MV-4-11 (cell line): ENCODE measurements at places on chromosomes 1 and 21.

- DNase-seq, result no peak
These were observed 126.7 kb downstream of the FOXD2 start for GRCh38 chr1:47564570-47564969.

GRCh38 chr21:28487455-28488070, 505.1 kb downstream of the LTN1 start:
- no peak for DNase-seq

DNA sequence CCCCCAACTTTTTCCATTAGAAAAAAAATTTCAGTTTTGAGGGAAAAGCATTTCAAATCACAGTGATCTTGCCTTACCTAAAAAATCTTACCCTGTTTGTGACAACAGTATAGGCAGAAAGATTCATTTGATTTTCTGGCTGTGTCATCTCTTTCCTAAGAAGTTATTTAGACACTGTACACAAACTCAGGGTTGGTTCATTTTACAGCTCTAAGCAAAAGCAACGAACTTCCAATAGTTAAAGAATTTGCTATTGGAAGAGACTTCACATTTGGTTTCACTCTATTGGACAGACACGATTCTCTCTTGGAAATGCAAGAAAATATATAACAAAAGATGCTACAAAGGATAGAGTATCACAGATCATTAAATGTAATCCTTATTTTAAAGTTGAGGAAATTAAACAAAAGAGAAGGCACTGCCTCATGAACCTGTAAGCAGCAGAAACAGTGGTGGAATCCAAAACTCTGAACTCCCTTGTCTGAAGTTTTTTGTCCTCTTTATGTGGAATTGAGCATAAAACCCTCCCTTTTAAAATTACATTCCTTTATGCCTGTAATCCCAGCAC, 20.8 kb downstream of the EYA3 start:
- DNase-seq, result no peak

- no peak for DNase-seq
These were observed 8.2 kb downstream of the MATN1 start for GRCh38 chr1:30715216-30715615.

GRCh38 chr1:90358448-90358847, 358.7 kb downstream of the BARHL2 start:
- DNase-seq, result no peak

DNA sequence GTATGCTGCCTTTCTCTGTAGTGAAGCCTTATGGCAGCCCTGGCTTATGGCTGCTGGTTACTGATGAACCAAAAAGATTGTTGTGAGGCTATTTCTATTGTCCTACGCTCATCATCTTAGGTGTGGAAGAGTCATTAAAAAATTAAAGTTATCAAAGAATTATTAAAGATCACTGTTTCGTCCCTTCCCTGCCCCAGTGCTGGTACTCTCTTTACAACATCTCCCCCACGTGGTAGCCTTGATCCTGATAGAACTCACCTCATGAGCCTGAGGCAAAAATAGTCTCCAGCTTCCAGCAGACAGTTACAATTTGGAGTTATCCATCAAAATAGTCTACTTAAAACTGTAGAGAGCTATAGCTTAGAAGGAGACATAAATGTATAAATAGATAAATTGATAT, 201.5 kb downstream of the S1PR1 start:
- no peak for DNase-seq

DNA sequence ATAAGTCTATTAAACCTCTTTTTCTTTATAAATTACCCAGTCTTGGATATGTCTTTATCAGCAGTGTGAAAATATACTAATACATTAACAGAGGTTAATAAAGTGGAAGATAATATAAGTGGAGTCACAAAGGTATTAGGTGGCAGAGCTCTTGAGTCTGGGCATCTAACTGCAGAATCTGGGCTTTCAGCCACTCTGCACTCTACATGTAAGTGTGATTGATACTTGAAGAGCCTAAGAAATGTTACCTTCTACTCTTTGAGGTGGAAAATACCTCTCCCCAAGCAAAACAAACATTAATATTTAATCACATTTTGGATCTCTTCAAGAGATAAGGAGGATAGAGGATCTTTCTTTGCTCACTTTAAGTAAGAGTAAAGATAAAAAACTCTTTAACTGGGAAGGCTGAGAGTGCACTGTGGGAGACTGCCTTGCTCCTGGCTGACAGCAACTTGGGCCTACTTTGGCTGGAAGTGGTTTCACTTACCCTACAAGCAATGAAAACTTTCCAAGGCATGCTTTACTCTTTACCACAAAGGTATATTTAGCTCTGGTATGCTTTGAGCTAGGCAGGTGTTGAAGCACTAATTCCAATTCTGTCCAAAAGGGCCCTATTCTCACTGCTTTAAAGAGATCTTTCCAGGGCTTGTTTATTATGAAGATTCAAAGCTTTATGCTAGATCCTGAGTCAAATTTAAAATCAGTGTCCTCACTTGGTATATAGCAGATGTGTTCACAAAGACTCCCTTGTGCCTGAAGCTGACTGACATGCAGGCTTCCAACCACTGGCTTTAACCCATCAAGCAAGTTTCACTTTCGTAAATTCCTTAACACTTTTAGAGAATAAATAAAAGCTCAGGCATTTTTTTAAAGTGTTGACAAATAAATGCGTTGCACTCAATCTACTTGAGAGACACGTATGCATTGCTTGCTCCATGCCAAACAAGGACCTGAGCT, 245.3 kb upstream of the ZP4 start:
- DNase-seq, result no peak

DNA sequence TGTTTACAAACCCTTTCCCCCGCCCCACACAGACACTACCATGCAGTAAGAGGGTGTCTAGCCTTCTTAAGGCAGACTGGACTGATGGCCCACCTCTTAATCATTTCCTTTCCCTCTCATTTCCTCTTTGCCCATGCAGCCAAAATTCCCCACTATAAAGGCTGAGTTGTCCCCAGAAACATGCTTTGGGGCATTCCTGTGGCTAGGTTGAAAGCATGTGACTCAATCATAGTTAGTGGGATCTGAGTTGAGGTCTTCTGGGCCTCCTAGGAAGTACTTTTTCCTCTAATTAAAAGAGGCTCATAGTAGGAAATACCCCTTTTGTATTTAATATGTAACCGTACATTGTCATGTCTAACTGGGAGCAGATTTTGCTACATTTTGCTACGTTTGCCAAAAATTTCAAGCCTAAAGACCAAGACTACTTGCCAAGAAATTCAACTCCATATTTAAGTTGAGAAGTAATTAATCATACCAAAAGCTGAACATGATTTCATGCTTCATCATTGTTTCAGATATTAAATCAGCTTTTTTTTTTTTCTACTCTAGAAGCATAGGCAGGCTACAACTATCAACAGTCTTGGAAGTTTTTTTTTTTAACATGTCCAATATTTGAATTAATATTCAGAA, 174.7 kb downstream of the ADGRL4 start:
- DNase-seq, result no peak

DNA sequence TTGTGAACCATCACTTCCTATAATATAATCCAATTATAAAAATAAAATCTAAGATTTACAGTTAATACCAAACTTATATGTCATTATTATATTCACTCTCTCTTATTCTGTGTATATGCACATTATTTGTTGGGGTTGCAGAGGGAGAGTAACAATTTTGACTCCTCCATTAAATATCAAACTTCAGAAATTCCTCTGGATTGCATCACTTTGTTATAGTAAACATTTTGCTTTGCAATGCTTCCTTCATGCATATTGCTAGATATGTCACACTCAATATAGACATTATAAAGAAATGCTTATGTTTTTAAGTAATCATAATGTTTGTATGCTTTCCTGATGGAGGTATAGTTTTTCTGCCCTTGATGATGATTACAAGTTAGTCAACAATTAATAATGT, 999.0 kb upstream of the ADGRL2 start:
- DNase-seq, result no peak

DNA sequence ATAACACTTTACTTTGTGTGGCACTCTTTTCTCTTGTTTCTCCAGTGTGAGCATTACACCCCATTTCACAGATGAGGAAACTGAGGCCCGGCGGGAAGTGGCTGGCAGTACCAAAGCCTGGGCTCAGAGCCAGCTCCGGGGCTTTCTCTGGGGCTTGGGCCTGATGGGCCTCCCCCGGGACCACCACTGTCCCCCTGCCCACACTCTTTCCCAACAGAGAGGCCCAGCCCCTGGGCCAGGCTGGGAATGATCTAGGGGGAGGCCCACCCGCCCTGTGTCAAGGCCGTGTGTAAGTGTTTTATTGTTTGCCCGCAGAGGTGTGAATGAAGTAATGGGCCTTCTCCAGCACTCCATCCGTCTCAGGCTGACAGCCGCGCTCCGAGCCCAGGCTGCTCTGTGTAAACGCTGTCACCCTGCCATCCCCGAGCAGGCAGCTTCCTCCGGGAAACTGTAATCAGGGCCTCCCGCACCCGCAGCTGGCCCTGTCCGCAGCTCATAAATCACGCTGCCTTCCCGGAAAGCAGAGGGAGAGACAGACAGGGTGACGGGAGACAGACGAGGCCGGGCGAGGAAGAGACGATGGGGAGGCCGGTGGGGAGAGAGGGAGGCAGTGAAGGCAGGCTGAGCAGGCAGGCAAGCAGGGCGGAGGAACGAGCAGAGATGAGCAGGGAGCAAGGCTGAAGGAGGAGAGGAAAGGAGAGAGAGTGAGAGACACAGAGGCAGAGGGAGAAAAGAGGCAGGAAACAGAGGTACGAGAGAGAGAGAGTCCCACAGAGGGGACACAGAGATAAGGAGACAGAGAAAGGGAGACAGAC, 109.7 kb upstream of the ZBTB40 start:
- DNase-seq, result no peak

GRCh38 chr21:25838809-25839208, 104.0 kb downstream of the GABPA start:
- no peak for DNase-seq

DNA sequence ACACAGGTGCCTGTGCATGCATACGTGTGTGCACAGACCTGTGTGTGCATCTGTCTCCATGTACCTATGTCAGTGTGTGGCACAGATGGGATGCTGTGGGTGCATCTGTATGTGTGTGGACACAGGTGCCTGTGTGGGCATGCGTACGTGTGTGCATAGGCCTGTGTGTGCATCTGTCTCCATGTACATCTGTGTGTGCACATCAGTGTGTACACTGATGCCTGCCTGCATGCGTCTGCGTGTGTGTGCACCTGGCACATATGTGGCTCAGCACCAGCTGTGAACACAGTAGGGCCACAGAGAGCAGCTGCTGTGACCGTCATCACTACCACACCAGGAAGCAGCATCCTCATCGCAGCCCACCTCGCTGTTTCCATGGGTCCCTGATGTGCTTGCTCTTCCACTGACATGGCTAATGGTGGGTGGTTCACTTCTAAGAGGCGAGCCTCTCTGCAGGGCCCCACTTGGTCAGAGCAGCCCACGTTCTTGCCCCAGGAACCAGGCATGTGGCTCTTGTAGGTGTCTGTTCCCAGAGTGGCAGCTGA, 9.6 kb upstream of the SPATC1L start:
- no peak for DNase-seq

GRCh38 chr1:203306089-203306964, 1.0 kb downstream of the BTG2 start:
- DNase-seq, result peak; percentile 56

DNA sequence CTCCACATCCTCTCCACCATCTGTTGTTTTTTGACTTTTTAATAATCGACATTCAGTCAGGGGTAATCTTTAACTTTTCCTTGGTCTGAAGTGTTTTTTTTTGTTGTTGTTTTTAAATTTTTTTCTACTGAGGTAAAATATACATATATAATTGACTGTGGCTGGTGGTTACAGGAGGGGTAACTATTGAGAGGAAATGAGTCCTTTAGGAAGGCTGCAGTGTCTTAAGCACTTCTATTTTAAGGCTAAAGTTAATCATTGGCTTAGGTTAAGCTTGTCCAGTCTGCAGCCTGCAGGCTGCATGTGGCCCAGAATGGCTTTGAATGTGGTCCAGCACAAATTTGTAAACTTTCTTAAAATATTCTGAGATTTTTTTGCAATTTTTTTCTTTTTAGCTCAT, 172.5 kb downstream of the CTH start:
- peak; percentile 5 for DNase-seq

- peak; percentile 11 for DNase-seq
These were observed 199.1 kb downstream of the DYRK1A start for GRCh38 chr21:37565530-37566223.

DNA sequence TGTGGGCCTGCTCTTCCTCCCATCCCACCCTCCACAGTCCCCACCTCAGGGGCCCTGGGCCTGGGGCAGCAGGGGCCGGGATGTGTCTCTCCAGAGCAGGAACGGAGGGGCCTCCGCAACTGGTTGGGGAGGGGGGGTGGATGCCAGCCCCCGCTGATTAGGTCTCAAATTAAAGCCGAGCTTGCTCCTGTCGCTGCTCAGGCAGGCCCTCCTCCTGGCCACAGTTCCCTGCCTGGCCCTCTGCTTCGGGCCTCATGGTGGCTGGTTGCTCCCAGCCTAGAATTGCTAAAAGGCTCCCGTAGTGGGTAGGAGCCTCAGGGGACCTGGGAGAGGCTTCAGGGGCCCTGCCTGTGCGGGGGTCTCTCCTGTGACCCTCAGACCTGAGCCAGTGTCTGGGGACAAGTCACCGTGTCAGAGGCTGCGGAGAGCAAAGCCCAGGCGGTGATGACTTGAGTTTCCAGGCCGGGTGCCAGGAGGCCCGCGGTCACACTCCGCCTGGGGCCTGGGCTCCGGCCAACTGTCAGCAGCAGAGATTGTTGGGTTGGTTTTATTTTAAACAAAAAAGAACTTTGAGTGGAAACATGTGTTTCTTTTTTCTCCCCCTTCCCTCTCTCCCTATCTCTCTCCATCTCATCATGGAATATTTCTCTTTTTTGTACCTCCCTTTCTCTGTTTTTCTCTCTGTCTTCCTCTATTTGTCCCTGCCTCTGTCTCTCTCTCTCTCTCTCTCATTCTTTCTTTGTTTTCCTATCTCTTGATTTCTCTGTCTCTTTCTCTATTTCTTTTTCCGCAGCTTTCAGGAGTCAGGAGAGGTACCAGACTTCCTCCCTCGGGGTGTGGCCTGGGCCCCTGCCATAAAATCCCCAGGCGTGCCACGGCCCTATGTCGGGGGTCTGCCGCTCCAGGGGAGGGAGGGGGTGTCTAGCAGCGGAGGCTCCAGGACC, 20.0 kb upstream of the EPHA2 start:
- peak; percentile 5 for DNase-seq

GRCh38 chr1:74160046-74160445, 37.9 kb downstream of the LRRIQ3 start:
- DNase-seq, result no peak

GRCh38 chr1:163271535-163271934, 50.2 kb upstream of the NUF2 start:
- DNase-seq, result no peak

DNA sequence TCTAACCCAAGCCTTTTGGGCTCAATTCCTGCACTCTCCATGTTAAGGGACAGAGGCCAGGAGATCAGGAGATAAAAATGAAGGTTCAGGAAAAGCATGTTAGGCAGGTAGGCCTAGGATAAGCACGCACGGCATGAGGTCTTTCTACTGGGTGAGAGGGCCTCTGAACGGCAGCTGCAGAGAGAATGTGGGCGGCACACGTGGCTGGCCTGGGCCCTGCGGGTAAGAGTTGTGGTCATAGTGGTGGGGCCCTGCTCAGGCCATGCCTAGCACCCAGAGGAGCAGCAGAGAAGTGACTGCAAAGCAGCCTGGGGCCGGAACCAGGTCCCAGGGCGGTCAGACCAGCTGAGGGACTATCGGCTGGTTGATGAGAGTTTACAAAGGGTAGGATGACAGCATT, 7.5 kb upstream of the FOXO6 start:
- DNase-seq, result peak; percentile 94

- DNase-seq, result no peak
These were observed 9.0 kb upstream of the CSF1 start for GRCh38 chr1:109901524-109902145.
